ENCODE measurements at places on chromosomes 12 and 14.

GRCh38 chr12:131312793-131313545 is 359.3 kb downstream of the ADGRD1 start:
- no peak for DNase-seq

GRCh38 chr12:15709551-15709950 is 79.6 kb downstream of the EPS8 start:
- no peak for DNase-seq

- DNase-seq: no peak
Measured at GRCh38 chr14:61972711-61973110, 210.5 kb downstream of the SNAPC1 start.

GRCh38 chr12:68270358-68270757 is 17.0 kb upstream of the IL22 start:
- DNase-seq: no peak

DNA sequence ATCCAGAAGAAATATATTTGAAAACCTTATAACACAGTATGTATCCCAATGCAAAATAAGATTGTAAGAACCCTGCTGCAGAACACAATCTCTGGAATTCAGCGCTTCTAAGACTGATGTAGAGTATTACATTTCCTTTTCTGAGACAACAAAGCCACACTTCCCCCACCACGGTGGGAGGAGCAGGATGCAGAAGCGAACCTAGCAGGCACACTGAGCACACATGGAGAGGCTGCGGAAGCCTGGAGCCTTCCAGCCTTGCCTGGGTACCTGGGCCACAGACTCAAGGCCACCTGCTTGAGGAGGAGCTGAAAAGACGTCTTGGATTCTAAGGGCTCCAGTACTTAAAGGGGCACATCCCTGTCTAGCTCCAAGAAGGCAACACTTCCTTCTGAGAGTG is 46.4 kb downstream of the TCHP start:
- no peak for DNase-seq

- DNase-seq: no peak
Measured at GRCh38 chr12:87924149-87924548, 105.1 kb downstream of the C12orf50 start.

- no peak for DNase-seq
Measured at GRCh38 chr12:71828813-71829212, 10.7 kb upstream of the TBC1D15 start.

DNA sequence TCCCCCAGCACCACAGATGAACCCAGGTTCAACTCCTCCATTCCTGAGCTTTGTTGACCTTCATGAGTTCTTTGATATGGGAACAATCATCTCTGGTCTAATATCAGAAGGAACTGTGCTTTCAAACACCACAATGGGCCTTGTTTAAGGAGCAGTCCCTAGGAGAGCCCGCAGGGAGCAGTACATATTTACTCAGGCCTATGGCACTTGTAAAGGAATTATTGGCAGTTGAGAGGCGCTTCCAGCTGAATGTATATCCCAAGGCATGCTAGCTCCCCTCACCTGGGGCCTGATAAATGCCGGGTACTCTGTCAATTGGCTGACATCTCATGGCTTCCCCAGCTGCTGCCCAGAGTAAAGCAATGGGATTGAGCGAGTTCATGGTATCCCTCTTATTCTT is 76.2 kb downstream of the ZFP36L1 start:
- DNase-seq: no peak

DNA sequence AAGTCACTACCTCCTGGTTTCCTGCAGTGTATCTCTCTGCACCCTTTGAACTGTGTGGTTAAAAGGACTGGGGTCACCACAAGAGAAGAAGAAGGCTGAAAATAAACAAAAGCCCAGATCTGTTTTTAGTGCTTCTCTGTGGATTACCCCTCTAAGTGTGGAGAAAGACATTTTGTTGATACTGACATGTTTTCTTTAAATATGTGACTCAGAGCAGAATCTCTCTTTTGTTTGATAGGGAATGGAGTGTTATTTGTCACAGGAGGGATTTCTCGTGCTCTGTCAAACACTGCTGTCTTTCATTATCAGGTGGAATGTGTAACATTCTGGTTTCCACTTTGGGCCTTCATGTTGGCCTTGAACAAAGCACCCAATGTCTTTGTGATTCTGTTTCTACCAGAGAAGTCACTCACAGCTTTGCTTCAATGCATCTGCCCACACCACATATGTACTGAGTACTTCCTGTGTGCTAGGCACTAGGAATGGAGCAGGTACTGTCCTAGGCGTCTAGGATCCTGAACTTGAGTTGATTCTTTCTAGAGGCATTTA is 82.1 kb downstream of the PLXNC1 start:
- DNase-seq: no peak

DNA sequence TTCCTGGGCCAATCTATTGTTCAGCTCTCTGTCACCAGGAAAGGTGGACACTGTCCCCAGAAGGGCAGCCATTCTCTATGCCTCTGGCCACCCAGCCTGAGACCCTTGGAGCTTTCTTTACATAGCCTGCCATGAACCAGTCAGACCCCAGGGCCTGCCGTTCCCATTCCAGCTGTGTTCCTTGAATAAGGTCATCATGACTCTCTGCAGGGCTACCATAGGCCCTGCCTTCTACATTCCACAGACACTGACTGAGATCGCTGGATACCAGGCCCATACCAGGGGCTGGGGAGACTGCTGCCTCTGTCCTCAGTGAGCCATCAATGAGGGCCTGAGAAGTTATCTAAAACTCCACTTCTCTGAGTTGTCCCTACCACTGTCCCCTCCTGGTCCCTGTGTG is 75.5 kb downstream of the SYNE3 start:
- DNase-seq: no peak

DNA sequence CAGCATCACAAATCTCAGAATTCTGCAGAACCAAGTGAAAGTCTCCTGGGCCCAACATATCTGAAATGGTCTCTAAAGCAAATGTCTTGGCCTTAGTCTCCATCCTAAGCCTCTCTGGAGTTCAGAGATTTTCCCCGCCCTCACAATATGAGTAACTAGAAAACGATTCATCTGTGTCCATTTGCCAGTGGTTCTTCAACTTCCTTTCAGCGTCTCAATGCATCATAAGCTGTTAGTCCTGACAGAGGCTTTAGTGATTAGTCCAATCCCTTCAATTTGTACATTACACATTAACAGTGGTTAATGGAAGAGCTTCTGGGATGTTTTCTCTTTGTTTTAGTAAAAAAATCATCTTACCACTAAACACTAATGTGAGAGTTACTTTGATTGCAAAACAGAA is 17.4 kb downstream of the NPC2 start:
- no peak for DNase-seq

- no peak for DNase-seq
Measured at GRCh38 chr12:102468261-102468915, 12.0 kb downstream of the IGF1 start.

DNA sequence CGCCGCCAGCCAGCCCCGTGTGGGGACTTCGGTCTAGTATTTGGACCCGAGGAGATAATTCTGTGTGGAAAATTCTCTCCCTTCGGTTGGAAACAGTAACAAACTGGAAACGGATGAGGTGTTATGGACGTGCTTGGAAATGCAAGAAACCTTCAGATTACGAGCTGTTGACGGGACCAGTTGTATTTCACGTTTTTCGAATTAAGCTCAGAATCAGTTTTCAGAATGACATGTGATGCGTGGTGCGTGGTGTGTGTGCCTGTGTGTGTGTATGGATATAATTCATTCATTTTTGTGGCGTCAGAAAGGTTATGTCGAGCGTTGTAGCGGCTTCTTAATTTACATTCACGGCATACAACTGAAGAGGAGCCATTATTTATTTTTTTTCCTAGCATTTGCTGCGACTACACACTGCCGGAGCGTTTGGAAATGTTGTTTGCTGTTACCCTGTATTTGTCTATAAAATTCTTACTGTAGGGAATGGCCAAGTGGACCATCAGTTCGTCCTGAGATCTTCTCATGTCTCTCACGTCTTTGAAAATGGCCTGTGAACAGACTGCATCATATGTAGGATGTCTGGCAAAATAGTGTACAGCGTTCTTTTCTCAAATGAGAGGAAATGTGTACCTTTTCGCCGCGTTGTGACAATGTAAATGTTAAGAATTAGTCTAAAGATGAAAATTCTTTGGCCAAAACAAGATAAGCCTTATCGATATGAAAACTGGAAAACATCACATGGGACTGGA is 1.3 kb downstream of the TRAF3 start:
- DNase-seq: no peak

- no peak for DNase-seq
Measured at GRCh38 chr14:102095231-102095870, 8.5 kb upstream of the HSP90AA1 start.

- DNase-seq: no peak
Measured at GRCh38 chr14:100104006-100104352, 38.8 kb downstream of the EVL start.

- no peak for DNase-seq
Measured at GRCh38 chr12:124238886-124239285, 56.0 kb upstream of the RFLNA start.

DNA sequence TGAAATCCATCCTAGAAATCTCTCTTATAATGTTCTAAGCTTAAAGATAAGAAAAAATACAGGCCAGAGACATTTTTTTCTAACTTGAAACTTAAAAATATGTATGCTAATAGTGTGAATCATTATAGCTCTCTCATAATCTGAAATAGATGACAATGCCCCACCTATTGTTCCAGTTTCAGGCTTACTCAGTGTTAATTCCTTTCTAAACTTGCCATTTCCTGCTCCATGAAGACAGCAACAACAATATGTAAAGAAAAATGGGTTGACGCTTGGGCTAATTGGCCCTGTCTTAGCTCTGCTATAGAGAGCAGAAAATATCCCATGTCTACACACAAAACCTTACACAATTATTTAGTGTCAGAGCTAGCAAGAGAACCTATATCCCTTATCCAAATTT is 37.1 kb downstream of the LMO3 start:
- no peak for DNase-seq

DNA sequence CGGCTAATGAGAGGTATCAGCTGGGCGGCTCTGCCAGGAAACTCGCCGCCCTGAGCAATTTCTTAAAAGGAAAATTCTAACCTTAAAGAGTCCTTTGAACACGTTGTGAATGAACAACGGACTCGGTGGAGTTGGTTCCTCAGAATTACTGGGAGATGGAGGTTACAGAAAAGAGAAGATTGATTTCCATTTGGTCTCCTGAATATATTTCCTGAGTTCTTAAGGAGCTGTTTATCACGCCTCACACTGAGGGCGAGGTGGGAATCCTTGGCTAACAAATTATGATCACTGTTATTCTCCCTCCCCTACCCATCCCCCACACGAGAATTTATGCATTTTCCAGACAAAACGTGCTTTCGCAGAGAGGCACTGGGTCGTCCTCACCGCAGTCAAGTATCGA is 194.5 kb upstream of the C14orf180 start:
- DNase-seq: no peak

DNA sequence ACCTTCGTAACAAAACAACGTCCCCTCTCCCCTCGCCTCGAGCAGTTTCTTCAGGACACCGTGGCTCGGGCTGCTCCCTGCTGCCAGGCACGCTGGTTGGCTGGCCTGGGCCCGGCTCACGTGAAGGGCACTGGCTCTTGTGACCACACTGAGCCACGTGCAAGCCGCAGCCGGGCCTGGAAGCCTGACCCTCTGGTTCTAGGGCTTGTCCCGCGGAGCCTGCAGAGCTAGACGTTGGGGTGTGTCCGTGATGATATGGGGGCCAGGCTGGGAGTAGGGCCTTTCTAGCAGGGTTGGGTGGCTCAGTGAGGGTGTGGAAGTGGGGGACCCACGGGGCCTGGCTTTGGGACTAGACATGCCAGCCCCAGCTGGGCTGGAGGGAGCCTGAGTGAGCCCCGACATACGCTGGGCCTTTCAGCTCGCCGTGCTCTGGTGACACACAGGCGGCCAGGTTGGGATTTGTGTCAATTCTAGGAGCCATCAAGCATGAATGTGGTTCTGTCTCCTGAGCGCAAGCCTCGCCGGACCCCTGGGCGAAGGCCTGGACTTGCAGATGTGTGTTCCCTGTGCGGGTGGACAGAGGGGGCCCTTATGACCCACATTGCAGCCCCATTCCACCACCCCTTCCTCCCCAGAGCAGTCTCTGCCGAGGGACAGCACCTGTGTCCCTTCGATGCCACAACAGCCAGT is 13.6 kb upstream of the AMN start:
- no peak for DNase-seq

GRCh38 chr14:58638231-58639197 is 752 bp downstream of the DACT1 start:
- DNase-seq: no peak

DNA sequence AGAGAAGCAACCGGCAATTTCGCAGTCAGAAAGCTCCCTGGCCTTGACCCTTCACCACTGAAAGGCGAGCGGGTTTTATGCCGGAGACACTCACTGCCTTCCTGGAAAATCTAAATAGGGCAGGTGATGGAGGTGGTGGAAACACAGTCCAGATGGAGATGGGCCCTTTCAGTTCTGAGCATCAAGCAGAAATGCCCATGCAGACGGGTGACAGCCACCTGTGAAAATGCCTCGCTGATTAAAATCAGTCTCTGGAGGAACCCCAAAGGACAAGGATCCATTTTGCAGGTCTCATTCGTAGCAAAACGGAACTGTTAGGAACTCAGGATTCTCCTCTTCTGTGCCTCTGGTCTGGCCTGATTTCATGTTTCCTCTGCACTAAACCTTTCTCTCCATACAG is 74.2 kb downstream of the FZD10 start:
- DNase-seq: no peak

GRCh38 chr12:53518381-53518780 is 11.1 kb upstream of the NPFF start:
- no peak for DNase-seq

All from stimulated activated CD8-positive, alpha-beta memory T cell treated with anti-CD3 and anti-CD28 coated beads, Interleukin-2, amount 100 ng/mL, for 1 hour (primary cell).